Anterior cingulate cortex (tissue), 58 donors: ENCODE measurements at places on chromosomes 2 and 18.

DNA sequence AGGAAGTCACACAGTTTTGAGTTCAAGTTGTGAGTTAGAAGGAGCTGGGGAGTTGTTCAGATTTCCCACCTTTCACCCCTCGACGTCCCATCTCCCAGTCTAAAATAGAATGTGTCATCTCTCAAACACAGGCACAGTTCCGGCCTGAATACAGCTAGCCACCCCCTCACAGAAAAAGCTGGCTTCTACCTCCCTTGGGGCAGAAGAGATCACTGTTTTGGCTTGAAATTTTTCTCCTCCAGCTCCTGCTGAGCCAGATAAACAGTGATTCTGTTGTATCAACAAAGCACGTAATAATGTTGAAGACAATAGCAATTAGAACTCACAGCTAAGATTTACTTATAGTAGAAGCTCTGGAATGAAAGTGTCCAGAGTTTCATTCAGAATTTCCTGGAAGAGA lies 74.7 kb downstream of the KIAA2012 start:
- no peak for DNase-seq

GRCh38 chr2:26784570-26785234 lies 1.2 kb upstream of the CENPA start:
- DNase-seq = no peak

GRCh38 chr2:41610501-41611190 lies 437.2 kb upstream of the PKDCC start:
- no peak for DNase-seq

DNA sequence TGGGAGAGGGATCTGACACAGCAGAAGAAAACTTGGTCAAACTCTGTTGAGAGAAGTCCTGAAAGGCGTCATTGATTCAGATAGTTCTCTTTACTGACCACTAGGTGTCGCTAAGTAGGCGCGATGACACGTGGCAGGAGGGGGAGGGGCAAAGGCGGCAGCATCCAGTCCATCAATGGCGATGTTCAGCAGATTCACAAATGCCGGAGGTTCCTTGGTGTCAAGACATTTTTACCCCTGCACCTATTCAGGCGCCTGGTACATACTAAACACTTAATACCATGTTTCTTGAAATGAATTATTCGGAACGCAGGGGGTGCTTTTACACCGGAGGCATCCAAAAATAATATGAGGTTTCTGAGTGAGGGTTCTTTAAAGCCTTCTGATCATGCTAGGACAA lies 3.0 kb upstream of the PLEK start:
- no peak for DNase-seq

- no peak for DNase-seq
These were observed 797.2 kb downstream of the SATB2 start for GRCh38 chr2:198660501-198660900.

GRCh38 chr18:75966431-75966830 lies 528.6 kb downstream of the ZNF516 start:
- no peak for DNase-seq

DNA sequence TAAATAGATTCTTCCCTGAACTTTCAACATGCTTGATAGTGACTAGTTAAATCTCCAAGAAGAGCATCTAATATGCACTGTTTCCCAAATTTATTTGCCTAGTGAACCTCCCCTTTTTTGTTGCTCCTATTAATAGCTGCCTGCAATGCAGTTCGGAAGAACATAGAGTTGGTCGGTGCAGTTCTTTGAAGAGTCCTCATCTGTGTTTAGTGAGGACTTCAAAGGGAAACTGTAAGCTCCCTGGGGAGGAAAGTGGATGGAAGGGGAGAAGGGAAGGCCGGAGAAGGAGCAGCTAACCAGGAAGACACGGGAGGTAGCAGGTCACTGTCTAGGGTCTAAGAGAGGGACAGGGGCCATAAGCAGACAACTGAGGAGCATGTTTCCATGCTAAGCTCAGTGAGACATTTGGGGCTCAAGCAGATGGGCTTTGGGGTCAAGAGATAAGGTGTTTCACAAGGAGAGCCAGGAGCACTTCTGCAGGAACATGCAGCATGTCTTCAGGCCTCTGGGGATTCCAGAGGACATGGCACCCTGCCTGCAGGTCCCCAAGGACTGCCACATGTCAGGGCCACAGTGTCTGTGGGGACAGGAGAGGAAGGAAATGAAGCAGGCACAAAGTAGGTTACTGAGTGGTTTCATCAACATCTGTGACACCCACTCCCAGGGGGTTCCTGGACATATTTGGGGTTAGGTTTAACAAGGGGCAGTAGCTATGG lies 48.7 kb upstream of the ANXA4 start:
- no peak for DNase-seq

DNA sequence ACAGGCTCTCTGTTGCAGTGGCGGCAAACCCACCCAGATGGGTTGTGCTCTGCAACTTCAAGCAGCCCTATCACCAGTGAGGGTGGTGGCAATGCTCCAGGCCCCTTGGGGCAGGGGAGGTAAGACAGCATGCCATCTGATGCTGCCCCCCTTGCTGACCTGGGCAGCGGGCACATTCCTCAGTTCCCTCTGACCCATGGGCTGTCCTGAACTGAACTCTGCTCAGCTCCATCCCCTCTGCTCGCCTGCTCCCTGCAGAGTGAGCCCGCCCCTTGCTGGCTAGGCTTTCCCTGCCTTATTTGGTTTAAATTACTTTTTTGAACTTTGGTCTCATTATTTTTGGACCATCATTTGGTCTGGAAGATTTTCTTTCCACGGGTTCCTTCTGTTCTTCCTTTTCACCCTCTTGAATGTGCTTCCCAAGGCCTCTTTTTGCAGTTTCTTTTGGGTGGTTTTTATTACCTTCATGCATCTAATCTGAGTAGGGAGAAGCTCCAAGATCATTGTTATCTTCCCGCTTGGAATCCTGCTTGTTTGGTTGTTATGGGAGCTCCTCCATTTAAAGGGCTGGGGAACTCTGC lies 565.4 kb downstream of the TNS1 start:
- DNase-seq = no peak

DNA sequence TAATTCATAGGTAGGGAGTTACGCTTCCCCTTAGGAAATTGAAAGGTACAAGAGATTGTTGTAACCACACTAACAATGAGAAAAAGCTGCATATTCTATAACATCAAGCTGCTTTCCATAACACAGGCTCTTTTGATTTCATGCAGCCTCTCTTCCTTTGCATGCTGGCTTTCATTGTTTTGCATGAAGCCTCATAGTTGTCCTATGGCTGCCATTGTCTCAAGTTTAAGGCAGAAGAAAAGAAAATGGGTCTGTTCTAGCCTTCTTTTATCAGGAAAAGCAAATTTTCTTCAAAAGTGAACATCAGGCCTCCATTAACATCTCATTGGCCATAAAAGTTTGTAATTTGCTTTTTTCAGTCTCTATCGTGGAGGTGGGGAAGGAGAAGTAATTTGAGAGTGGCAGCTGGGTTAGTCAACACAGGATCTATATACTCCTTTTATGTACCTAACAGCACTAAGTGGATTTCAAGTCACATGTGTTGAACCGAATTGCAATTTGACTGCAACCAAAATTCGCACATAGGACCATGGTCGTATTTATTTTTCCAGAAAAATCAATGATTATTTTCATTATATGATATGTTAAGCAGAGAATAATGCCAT lies 248.5 kb upstream of the RND3 start:
- DNase-seq = no peak

- DNase-seq = no peak
These were observed 496 bp downstream of the SUCLG1 start for GRCh38 chr2:84458551-84459017.

DNA sequence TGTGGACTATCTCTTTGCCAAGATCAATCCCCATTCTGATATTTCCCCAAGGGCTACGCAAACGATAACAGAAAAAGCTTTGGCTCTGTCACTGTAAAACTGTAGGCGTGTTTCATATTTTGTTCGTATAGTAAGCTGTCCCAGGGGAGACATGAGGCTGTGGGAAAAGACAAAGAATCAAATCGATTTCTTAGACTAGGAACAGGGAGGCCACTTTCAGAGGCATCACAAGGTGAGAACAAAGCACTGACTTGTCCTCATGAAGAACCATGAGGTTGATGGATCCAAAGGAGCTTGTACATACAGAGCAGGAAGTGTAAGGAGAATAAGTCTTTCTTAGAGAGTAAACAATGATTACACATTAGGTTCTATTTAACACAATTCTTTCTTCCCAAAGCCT lies 255.7 kb downstream of the HNMT start:
- DNase-seq = no peak

DNA sequence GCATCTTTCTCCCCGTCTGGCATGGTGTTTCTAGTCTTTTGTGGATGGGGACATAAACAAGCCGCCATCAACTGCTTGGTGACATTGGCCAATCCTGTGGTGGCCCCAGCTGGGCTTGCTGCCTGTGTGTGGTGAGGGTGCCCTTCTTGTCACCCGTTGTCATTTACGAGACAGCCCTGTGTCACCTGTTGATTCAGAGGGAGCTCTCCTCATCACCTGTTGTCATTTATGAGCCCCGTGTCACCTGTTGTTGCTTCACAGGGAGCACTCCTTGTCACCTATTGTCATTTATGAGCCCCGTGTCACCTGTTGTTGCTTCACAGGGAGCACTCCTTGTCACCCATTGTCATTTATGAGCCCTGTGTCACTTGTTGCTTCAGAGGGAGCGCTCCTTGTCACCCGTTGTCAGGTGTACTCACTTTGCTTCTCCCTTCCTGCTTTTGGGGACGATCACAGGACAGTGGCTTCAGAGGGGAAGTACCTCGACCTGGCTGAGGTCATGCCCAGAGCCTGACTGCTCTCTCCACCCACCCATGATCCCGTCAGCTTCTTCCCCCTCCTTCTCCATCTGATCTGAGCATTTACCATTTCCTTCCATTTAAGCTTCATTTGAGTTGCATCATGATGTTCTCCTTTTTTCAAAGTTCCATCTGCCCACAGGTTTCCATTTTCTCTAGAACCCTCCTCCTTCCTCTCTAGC lies 29.1 kb downstream of the HPCAL1 start:
- no peak for DNase-seq

- DNase-seq = no peak
These were observed 231.5 kb downstream of the LPIN1 start for GRCh38 chr2:11977766-11978524.

- DNase-seq = no peak
These were observed 103.8 kb downstream of the LAMA3 start for GRCh38 chr18:23793051-23793450.

DNA sequence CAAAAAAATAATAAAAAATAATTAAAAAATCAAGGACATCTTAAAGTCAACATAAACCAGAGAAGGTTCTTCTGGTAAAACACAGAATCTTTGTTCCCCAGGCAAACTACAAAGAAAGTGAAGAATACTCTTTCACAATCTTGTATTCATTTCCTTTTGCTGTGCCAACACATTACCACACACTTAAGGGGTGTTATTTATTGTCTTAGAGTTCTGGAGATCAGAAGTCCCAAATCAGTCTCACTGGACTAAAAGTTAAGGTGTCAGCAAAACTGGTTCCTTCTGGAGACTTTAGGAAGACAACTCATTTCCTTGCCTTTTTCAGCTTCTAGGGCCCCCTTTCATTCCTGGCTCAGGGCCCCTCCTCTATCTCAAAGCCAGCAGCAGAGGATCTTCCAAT lies 12.2 kb upstream of the CAB39 start:
- DNase-seq = no peak

- no peak for DNase-seq
These were observed 125.9 kb upstream of the CTDP1 start for GRCh38 chr18:79553696-79554095.

DNA sequence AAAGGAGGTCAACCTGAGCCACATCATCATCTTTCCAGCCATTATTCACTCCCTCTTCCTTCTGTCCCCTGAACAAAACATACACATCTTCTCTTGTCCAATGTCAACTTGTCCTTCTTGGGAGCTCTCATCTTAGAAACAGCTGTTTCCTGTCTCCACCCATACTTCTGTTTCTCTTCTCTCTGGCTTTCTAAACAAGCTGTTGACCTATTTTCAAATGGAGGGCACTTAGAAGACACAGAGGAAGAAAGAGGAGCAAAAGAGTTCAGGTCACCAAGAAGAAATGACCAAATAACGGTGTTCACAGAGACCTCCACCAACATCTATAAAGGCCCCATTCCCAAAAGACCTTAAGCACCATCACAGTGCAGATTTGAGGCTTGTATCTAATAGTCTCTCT lies 355.9 kb upstream of the HNRNPA3 start:
- DNase-seq = no peak

DNA sequence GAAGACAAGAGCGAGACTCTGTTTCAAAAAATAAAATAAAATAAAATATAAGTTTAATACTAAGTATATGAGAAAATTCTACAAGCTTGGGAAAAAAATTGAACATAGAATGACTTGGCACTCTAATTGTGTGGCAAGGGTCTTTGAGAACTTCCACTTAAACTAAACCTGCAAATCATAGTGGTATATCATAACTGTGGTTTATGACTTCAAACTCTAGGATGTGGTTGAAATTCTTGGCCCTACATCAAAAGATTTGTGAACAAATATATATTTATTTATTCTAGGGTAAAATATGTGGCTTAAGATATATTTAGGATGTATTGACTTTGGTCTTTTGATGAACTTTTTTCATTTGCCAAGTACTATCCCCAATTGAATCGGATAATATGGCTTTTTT lies 3.1 kb upstream of the FAM171B start:
- no peak for DNase-seq

DNA sequence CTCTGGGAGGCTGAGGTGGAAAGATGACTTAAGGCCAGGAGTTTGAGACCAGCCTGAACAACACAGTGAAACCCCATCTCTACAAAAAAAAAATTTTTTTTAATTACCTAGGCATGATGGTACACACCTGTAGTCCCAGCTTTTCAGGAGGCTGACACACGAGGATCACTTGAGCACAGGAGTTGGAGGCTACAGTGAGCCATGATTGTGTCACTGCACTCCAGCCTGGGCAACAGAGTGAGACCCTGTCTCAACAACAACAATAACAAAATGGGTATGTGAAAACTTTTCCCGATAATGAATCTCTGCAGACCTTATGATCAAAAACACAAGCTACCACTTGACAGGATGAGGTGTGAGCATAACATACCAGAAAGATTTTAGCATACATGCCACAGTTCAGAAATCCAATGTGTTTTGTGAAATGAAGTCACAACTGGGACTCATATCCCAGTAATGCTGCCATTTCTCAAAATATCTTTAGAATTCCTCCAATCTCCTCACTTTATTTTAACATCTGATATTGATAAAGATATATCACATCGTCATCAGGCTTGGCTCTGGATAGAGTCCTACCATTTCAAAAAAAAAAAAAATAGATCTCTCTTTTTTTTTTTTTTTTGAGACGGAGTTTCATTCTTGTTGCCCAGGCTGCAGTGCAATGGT lies 74.0 kb upstream of the PELI1 start:
- no peak for DNase-seq

DNA sequence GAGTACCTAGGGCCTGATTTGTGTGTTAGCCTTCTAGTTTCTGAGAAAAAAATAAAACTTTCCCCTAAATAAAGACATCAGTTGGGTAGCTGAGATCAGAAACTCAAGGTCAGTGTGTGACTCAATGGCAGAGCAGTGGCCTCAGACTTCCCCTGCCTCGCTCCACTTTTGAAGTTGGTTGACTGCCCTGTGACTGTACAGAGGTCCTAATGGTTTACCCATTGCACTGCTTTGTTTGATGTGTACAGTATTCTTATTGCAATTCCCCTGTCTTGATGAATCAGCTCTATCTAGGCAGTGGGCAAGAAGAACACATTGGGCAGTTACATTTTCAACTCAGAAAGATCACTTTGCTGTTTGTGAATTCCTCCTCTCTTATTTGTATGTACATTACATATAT lies 315.7 kb downstream of the KCNS3 start:
- no peak for DNase-seq
